ENCODE measurements at places on chromosomes 4 and X.

DNA sequence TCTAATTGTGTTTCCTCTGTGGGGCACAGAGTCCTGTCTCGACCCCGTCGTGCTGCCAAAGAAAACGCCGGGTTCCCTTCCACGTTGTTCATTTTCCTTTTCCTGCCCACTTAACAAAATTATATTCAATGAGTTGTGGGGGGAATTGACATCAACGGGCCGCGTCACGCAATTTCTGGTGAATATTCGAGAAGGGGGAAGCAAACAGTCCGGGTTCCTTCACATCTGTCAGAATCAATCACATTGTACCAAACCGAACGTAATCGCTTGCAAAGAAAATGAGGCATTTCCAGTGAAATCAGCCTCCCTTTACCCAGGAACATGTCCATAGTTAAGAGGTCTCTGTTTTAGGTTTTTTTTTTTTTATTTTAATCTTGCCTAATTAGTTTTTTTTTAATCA is 243.5 kb downstream of the SHOX start:
- no peak for DNase-seq

DNA sequence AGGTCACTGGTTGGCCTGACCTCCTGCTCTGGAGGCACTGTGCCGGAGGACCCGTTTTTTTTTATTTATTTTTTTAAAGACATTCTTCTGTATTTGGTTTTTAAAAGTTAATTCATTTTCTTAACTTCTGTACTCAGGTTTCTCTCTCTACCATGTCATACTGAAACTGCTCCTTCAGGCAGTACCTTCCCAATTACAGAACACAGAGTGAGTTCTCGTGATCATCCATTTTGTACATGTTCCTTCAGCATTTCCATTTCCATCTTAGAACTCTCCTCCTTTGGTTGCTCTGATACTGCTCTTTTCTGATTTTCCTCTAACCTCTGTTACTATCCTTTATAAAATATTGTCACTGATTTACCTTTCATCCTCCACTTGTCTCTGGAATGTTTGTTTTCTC is 17.9 kb downstream of the UBE2K start:
- DNase-seq: no peak

DNA sequence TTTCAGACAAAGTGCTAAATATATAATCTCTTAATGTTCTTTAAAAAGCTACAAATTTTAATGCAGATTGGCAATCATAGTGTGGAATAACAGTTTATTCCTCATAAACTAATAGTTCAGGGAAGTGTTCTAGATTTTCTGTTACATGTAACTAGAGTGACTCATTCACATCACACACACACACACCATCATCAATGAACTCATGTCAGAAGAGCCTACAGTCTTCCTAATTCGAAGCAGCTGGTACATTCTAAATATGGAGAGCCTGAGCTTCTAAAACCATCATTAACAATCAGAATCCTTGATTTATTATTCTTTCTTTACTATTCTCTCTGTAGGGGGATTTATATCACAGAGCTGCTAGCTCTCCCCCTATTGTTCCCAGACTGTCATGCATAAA is 49.6 kb downstream of the DKK2 start:
- DNase-seq: no peak

DNA sequence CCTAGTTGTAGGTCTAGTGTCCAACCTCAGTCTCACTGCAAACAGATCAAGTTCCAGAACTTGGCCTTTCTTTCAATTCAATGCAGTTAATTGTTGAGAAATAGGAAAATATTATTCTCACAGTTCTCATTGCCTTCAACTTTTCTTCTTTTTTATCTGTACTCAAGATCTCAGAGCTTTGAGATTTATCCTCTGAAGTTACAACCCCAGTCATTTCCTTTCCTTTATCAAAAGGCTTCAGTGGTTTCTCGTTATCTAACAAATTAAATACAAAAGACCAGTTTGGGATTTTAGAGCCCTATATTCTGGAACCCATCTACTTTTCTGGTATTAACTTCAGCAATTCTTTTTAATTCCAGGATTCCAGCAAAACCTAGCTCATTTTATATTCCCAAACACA is 130.2 kb downstream of the TMA16 start:
- DNase-seq: no peak

GRCh38 chr4:78437608-78438088 is 113.9 kb upstream of the ANXA3 start:
- no peak for DNase-seq

DNA sequence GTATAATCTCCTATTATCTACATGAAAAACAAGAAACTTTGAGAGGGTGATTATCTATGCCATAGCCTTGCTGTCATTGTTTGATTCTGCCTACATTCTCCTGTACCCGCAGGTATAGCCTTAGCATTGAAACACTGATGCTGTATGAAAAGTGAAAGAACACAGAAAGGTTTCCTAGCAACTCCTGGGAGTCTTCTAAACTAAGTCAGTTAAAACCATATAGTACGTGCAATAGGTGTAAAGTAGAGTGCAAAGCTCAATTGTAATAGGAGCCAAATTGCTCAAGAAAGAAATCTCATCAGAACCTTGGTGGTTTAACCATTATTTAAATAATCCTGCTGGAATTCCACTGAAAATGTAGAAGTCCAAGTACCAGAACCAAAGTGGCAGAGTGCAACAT is 489.7 kb downstream of the PCDH10 start:
- no peak for DNase-seq

DNA sequence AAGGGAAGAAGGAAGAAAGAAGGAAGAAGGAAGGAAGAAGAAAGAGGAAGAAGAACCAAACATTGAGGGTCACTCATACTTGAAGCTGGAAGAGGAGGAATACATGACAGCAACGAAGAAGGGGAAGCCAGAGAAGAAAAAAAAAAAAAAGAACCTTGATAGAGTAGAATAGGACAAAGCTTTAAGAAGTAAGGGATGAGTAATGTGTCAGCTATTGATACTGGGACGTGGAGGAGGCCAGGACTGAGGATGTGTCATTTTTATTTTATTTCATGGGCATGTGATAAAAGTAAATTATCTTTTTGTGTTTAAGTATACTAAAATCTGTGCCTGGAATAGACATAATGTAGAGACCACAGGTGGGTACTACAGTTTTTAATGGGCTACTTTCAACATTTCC is 6.4 kb downstream of the EDA2R start:
- DNase-seq: no peak

- no peak for DNase-seq
These were observed 42.0 kb downstream of the ANXA5 start for GRCh38 chr4:121654738-121655137.

DNA sequence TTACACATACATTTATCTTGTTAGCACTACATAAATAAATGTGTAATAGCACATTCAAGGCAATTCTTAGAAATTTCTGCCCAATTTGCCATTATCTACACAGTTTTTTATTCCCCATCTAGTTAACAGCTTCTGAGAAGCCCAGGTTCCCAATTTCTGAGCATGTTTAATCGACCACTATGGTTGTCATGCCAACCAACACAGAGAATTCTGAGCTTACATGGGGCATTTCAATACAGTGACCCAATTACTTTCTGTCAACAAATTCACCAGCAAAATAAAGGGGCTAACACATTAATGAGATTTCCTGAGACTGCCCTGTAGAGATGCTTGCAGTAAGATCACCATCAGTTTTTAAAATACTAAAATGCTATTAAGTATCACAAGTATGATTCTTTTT is 22.0 kb downstream of the GPM6A start:
- DNase-seq: no peak

DNA sequence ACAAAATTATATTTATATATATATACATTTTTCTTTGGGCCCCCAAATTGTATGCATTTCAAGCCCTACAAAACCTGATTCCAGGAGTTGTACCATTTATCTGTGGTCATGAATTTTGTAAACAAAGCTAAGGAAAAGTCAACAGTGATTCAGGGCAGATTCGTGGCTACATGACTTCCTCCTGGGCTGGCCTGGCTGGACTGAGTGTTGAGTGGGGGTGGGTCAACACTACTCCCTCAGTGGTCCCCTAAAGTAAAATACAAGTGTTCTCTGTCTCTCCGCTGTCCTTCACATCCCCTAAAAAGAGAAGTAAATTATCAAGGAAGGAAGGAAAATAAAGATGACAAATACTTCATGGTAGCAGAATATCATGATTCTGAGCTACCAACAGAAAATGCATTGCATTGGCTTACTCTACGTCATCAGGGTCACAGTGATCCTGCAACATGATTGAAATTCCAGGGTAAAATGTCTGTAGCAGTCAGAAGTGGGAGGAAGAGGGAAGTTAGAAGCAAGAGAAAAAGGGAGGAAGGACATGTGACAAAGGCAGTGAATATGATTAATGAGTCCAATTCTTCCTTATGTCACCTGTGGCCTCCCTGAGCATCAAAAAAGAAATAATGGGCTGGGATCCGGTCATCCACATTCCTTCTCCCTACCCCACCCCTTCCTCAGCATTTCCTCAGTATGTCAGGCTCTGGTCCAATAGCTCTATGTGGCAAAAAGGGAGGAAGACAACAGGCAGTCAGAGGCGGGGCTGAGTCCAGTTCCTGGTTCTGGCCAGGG is 42.4 kb upstream of the MYOZ2 start:
- no peak for DNase-seq

GRCh38 chrX:123155327-123155726 is 28.8 kb upstream of the GRIA3 start:
- DNase-seq: no peak

DNA sequence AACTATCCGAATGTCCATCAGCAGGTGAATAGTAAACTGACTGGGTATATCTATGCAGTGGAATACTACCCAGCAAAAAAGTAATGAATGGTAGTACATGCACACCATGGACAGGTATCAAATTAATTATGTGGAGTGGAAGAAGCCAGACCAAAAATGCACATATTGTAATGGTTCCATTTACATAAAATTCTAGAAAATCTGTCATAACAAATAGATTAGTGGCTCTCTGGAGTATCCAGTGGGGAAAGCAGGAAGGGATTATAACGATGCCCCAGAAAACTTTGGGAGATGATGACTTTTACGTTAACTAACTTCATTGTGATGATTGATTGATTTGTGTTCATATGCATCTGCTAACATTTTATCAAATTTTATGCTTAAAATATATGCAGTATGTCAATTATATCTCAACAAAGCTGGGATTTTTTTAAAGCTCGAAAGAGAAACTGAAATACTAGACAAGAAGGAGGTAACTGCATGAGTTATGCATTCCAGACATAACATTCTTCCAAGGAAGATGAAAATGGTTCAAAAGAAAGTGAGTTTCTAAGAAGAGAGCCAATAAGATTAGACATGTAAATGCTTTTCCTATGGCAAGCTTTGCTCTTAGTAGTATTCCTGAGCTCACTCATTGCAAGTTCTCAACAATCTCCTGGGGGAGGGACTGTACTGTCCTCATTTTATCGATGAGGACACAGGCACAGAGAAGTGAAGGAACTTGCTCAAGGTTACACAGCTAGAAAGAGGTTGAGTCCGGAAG is 58.6 kb upstream of the MSX1 start:
- no peak for DNase-seq

DNA sequence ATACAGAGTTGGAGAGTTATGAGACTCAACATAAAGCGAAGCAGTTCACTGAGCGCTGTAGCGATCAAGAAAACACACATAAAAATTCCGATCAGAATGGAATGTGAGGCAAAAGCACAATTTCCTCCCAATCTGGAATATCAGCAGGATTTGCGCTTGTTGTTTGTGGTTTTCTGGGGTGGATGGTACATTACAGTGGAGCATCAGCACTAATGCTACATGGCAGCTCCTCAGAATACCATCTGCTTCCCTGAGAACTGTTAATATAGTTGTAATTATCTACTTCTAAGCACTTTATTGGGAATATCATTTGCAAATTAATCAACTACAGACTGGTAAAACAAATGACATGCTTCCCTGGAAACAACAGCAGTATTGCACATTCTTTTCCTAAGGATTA is 324.1 kb upstream of the PPARGC1A start:
- DNase-seq: no peak

- DNase-seq: no peak
These were observed 251.2 kb downstream of the CFAP299 start for GRCh38 chr4:80586716-80587115.

GRCh38 chr4:168618577-168619265 is 121.9 kb downstream of the PALLD start:
- no peak for DNase-seq

DNA sequence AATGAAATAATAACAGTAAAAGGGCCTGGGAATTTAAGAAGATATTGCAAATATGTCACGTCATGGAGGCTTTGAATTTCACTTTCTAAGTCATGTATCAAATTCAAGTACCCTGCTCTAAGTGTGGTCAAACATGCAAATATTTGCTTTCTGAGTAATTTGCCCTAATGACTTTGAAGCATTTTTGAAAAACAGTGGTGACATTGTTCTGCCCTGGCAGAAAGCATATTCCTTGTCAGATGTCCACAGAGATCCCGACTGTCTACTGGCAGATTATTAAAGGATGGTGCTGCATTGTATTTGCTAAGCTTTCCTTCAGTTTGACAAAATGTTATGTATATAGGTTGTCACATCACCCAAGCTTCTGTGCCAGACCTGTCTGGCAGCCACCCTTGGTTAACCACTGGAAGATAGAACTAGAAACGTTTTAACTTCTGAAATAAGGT is 92.5 kb downstream of the ANK2 start:
- no peak for DNase-seq

DNA sequence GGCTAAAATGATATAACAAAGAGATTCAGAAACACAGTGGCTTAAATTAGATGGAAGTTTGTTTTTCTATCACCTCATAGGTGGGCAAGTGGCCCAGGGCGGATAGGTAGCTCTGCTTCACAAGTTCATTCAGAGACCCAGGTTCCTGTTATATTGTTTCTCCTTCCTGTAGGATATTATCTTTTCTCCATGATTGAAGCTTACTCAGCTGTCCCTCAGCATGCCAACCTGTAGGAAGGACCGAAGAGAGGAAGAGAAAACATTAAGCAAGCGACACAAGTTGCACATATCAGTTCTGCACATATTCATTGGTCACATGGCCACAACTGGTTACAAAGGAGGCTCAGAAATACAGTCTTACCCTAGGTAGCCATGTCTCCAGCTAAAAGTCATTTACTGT is 6.9 kb downstream of the KLHL5 start:
- DNase-seq: no peak

DNA sequence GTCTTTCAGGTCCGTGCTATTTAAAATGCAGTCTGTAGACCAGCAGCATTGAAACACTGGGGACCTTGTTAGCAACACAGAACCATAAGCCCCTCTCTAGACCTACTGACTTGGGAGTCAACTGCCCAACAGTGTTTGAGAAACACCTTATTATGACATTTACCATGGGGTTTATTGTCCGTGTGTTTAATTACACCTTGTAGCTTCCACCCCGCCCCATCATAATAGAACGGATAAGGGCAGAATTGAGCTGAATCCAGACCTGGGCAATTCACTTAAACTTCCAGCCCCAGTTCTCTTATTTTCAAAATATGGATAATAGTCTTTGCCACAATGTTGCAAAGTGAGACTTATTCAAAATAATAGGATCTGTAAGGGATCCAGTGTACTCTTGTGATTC is 30.6 kb upstream of the CLNK start:
- DNase-seq: no peak

- DNase-seq: no peak
These were observed 542.7 kb downstream of the FAM133A start for GRCh38 chrX:94216738-94217137.

Data from T-helper 2 cell (primary cell).